ENCODE measurements at places on chromosomes 6 and 20.
A peak's percentile ranks its signal among the peaks of the same experiment; 100 is the strongest.

DNA sequence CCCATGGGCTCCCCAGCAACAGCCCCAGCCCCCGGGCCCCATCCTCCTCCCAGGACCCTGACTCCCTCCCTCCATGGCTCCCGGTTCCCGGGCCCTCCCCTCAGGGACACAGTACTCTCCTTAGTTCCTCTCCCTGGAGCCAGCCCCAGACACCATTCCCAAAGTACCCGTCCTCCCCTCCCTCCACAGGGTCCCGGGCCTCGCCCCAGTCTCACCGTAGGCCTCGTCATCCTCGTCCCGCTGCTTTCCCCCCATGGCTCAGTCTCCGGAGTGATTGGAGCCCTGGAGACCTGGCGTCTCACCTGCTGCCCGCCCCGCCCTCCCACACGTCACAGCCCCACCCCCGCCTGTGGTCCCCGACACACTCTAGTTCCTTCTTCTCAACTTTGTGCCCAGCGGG lies at the start of gene SLC44A4:
Gene SLC44A4 (minus strand): TSS at position 272 of the 400 bp plus-strand sequence. CDS start 17 bp downstream, at position 255.
- H3K4me3 ChIP-seq: no peak within 1 kb of the TSS
- H3K27me3 ChIP-seq: no peaks in the 10 kb centered on the region
- H3K4me1 ChIP-seq: peaks cover 10% of the 10 kb centered on the region
- no peak within 1 kb of the TSS for H3K27ac ChIP-seq
- peaks cover 39% of the 10 kb centered on the region for H3K36me3 ChIP-seq
- no peak for DNase-seq

GRCh38 chr6:17905611-17906592 lies 81.5 kb downstream of the KIF13A start:
- peak; percentile 87 for DNase-seq
- no peak overlapping the region for H3K4me3 ChIP-seq
- H3K27me3 ChIP-seq: no peaks in the 10 kb centered on the region
- H3K27ac ChIP-seq: peak overlapping the region; percentile 86

- peaks cover 17% of the 10 kb centered on the region for H3K27me3 ChIP-seq
- H3K27ac ChIP-seq: no peak overlapping the region
- peaks cover 2% of the 10 kb centered on the region for H3K4me1 ChIP-seq
- H3K4me3 ChIP-seq: no peak overlapping the region
- H3K36me3 ChIP-seq: no peaks in the 10 kb centered on the region
Observed at GRCh38 chr6:15876406-15876805, 213.6 kb upstream of the DTNBP1 start.

DNA sequence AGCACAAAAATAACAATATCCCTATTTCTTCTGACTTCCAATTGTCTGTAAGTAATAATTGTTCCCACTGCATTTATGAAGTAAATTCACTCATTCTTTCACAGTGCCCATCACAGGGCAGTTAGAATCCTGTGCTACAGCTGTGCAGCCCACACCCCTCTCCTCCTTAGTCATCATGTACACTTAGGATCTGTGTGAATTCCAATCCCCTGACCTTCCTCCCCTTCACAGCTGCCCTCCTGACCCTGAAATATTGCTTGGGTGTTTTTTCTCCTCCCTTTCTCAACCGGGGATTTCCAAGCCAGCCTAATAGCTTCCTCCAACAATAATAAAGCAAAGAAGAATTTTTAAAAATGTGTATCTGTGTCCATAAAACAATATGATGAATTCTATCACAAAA lies 91.5 kb upstream of the BEND6 start:
- peaks cover 5% of the 10 kb centered on the region for H3K36me3 ChIP-seq
- H3K4me3 ChIP-seq: no peak overlapping the region
- H3K27me3 ChIP-seq: no peaks in the 10 kb centered on the region

DNA sequence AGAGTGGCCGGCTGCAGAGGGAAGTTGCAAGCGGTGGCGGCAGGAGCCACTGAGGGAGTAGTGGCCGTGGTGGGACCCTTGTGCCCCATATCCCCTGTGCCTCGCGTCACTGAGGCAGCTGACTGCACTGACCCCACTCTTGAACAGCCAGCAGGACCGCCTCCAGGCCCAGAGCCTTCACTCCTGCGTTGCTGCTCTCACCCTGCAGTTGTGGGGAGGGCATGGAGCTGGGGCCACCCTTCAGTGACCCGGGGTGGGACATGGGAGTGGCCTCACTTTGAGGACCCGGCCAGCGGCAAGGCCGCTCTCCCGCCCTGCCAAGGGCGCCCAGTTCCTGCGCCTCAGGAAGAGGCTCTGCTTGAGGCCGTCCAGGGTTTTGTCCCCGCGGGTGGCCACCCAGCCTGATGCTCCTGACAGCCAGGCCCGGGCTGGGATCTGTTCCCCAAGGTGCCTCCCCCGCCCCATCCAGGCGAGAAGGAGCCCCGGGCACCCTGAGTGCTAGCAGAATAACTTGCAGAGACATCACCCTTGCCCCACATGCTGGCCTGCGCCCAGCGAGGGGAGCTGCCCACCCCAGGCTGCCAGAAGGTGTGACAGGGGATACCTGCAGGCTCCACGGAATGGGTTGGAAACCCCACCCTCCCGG lies 44.4 kb downstream of the HLA-DRA start:
- no peak overlapping the region for H3K4me3 ChIP-seq
- no peaks in the 10 kb centered on the region for H3K4me1 ChIP-seq
- no peaks in the 10 kb centered on the region for H3K36me3 ChIP-seq
- no peaks in the 10 kb centered on the region for H3K27me3 ChIP-seq
- no peak for DNase-seq

GRCh38 chr6:144127097-144127496 lies 23.2 kb upstream of the STX11 start:
- no peaks in the 10 kb centered on the region for H3K4me1 ChIP-seq
- H3K27me3 ChIP-seq: peaks cover 3% of the 10 kb centered on the region
- no peak for DNase-seq
- H3K4me3 ChIP-seq: no peak overlapping the region

All from IMR-90 (cell line).